Gastroesophageal sphincter (tissue), 4 donors: ENCODE measurements at places on chromosomes 5 and 9.

DNA sequence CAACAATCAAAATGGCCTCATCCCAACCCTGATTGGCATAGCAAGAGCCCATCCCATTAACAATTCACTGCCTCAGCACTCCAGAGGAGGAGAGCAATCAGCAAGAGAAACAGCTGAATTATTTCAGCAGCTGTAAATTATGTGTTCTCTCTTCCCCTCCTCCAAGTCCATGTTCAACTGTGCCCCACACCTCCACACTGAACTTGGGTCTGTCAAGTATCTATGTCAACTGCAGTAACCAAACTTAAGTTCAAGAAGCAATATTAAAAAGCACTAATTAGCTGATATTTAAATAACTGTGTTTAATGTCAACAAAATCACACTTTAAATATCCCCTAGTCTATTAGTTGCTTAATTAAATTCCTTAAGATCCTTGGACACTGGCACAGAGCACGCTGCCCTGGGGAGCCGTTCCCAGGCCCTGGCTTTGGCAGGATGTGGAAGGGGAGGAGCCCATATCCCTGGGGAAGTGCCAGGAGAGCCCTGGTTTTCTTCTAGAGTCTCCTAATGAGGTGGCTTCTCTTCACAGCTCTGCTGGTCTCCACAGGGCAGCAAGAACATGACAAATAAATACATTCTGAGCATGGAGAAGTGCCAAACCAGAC, 50.6 kb downstream of the SIL1 start:
- peak; percentile 92 for ATAC-seq

DNA sequence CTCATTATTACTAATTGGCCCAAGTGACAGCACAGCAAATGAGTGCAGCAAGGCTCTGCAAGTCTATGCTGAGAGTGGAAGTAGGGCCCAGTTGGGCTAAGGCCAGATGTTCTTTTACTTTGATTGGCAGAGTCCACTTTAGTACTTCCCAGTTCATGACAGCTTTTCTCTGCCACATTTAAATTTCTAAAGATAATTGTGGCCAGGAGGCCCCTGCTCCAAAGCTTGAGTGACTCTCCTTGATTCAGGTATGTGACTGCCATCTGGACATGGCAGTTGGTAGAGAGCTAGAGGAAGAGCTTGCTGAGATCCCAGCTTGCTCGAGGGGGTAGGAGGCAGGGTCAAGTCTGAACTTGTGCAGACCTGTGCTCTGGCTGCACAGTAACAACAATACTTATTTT, 154.1 kb downstream of the CARTPT start:
- no peak for ATAC-seq

DNA sequence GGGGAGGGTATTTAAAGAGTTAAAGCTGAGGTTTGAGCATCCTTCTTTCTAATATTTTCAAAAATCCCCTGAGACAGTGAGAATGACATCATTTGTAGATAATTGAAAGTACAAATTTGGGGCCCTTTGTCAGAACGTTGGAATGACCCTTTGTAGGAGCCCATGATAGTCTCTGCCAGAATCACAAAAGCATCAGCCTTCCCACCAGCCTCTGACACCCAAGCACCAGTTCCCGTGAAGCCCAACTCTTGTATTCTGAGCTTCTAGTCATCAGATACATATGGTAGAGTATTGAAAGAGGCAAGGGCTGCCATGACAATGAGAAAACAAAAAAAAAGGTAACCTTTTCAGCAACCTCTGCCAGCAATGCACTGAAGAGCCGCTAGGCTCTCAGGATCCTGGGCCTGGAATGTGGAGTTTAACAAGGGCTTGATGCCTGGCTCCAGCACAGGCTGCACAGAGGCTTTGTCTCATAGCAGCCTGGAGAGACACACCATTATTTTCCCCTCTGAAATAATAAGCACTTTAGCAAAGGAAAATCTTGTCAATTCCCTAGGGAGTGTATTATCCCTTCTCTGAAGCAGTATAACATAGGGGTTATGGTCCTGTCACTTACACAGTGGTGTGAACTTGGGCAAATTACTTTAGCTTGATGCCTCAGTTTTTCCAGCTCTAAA, 114.4 kb downstream of the ZNF608 start:
- no peak for ATAC-seq

DNA sequence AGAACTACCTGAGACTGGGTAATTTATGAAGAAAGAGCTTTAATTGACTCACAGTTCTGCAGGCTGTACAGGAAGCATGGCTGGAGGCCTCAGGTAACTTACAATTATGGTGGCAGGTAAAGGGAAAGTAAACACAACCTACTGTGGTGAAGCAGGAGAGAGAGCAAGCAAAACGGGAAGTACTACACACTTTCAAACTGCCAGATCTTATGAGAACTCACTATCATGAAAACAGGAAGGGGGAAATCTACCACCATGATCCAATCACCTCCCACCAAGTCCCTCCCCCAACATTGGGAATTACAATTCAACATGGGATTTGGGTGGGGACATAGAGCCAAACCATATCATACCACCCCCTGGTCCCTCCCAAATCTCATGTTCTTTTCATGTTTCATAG, 58.7 kb upstream of the GPR151 start:
- no peak for ATAC-seq

DNA sequence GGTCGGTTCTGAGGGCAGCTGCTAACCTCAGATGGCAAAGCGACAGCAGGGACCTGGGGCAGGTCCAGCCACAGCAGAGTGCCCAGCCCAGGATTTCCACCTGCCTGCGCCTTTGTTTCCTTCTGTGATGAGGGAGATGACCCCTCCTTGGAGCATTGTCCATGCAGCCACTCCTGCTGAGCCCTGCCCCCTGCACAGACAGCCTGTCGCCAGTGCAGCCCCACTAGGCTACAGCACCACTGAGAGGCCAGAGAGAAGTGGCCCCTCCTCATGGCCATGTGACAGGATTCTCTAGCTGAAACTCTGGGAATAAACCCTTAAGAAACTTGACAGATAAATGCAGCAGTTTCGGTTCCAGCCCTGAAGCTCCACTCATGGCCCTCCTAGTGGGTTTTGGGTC, 10.5 kb upstream of the MRNIP start:
- ATAC-seq: no peak

GRCh38 chr5:157942595-157942994, 83.7 kb upstream of the CLINT1 start:
- no peak for ATAC-seq

GRCh38 chr5:76715736-76716455, at the start of gene F2R:
Gene F2R (plus strand): TSS chr5:76716126. CDS start chr5:76716308, 182 bp downstream.
- peak; percentile 71 for ATAC-seq

DNA sequence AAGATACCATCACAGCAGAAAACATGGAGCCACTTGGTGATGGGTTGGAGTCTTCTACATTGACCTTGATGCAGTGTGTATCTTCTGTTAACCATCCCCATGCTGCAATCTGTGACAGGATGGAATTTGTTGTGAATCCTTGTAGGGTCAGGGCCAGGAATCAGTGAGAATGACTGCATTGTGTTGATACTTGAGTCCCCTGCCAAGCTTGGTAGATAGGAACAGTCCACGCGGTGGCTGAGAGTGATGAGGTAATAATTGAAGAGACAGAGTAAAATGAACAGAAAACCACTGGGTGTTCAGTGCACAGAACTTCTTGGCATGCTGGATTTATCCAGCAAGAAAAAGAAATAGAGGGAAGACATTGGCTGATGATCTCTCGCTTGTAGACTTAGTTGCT, 217.5 kb downstream of the MAN2A1 start:
- no peak for ATAC-seq

DNA sequence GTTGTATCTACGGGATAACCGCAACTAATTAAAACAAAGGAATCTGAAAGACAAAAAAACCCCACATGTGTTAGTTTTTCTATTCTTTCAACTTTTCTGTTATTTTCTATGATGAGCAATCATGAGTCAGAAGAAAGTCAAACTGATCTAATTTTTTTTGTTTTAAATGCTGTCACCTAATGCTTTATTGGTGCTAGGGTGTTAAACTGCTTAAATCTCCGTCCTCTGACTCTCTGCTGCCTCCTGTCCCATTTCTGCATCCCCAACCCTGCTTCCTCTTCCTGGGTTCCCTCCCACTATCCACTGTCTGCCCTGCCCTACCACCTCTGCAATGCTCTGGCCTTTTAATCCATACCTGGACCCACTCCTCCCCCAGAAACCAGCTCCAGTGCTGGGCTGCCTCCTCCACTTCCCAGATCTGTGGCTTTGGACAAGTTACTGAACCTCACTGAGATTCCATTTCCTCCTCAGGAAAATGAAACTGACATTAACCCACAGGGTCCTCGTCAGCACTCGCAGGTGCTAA, 15.7 kb downstream of the PTPN3 start:
- no peak for ATAC-seq

DNA sequence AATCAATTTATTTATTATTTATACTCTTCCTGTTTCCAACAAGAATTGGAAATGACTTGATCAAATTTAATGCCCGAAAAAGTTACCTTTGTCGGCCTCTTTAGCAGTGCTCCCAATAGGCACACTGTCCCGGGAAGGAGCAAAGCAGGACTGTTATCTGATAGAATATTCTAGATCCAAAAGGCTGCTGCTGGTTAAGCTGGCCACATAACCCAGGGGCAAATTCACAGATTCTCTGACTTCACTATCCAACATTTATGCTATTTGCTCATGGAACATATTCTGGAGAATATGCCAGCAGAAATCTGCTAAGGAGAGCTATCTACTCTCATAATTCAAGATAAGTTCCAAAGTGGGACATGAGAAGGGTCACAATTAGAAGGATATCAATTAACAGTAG, 100.2 kb upstream of the DMAC1 start:
- ATAC-seq: no peak

DNA sequence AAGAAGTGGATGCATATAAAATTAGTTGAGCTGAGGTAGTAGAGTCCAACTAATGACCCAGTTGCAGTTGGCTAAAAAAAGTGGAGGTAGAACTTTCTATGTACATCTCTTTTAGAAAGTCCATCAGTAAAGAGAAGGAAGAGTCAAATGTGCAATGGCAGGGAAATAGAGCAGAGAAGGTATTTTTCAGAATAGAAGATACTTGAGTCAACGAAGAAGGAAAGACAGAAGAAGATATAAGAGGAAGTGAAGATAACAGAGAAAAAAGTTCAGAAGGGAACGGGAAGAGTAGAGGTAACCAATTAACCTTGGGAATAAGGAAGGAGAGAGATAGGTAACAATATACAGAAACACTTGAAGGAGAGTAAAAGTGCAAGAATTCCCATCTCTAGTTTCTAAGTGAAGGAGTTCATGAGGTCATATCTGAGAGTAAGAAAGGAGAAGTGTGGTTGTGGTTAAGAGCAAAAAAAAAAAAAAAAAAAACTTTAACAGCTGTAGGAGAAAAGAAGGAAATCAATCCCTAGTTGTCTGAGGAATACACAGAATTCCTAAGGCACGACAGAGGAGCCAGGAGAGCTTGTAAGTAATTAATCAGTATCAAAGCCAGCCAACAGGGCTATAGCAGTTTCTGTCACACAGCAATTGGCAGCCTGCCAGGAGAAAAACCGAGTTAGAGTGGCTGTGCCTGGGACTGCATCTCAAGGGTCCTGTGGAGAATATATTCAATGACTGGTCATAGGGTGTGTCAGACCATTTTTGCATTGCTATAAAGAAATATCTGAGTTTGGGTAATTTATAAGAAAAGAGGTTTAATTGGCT, 61.0 kb downstream of the ARL15 start:
- ATAC-seq: no peak

DNA sequence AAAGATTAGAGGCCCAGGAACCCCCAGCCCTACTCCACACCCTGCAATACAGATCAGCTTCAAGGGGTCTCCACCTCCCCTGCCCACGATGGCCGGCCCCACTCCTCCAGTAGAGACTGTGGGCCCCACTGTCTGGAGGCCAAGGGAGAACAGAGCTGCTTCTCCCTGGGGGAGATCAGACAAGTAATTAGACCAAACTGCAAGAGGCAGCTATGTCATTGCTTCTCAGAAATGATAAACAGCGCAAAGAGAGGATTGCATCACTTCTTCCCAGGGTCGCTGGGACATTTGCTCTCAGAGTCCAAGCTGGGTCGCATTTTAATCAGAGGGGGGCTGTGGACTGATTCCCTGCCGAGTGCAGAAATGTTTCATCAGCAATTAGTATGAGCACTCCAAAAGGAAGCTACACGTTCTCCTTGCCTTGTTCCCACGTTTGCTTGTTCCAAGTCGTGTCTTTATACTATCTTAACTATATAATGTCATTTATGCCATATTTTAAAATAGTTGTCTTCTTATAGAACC, 59.9 kb downstream of the ROPN1L start:
- peak; percentile 35 for ATAC-seq

DNA sequence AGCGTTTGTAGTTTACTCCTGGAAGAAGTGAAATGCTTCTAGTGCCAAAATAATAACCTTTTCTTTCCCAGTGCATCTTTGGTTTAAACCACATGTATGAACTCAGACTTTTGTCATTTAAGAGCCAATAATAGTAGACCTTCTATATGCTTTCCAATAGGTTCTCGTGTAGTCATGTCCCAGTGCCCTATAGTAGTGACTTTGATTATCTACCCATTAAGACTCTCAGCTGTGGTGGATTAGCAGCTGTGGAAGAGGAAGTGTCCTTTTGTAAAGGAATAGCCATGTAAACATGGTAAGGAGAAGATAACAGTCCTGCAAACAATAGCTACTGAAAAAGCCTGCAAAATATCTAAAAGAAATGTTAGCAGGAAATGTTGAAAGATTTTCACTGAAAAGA, 765.3 kb downstream of the MTRR start:
- no peak for ATAC-seq

DNA sequence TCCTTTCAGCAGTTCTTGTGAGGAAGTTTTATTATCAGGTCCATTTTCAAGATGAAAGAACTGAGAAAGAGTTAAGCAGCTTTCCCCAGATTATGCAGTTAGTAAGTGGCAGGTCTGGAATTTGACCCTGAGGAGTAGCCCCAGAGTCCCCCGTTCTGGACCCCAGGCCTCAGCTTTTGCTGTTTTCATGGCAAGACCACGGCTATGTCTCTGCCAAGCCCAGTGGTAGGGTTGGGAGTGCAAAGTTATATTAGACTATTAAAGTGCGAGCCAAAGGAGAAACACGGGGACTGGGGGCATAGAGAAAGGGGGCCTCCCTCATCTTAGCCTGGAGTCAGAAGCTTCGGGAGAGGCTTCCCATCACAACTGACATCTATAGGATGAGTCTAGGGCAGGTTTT, 19.3 kb upstream of the ORM1 start:
- no peak for ATAC-seq

- ATAC-seq: no peak
These were observed 11.5 kb upstream of the FBXO38 start for GRCh38 chr5:148372166-148372725.

DNA sequence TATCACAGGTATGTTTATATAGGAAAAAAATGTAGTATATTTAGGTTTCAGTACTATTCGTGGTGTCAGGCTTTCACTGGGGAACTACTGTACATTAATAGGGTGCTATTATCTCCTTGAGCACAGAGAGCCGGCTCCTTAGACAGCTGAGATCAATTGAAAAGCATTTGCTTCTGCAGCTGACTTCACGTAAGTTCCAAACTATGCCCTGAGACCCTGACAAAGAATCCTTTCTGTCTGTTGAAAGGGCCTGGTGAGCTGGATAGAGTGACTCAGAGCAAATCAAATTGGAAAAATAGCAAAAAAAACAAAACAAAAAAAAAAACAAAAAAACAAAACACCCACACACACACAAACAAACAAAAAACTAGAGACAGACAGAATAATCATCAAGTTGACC, 652.0 kb downstream of the MTRR start:
- no peak for ATAC-seq
